Stimulated activated CD4-positive, alpha-beta T cell treated with anti-CD3 and anti-CD28 coated beads, Interleukin-15, amount 100 ng/mL, for 1 hour (primary cell): ENCODE measurements at places on chromosomes 3 and 15.

- DNase-seq, result no peak
Measured at GRCh38 chr3:177473184-177473583, 275.9 kb upstream of the TBL1XR1 start.

GRCh38 chr3:170780955-170781354, 89.0 kb downstream of the RPL22L1 start:
- DNase-seq, result no peak

DNA sequence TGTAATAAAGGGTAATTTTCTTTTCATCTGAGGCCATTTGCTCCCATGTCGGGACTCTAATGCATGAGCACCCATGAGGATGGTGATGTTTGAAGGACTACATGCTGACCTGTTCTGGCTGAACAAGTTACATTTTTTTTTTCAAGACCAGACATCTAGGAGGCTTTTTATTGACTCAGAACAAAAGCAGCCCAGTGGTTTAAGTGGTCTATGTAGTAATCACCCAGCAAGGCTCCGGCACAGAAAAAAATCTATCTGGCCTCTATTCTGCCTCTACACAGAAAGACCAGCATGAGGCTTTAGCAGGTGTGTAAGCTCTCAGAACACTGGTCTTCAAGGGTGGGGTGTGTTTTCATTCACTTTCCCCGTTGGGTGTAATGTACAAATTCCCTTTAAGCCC, 95.1 kb upstream of the ZBED2 start:
- DNase-seq, result no peak

- no peak for DNase-seq
Measured at GRCh38 chr15:81959196-81959595, 86.6 kb downstream of the MEX3B start.

DNA sequence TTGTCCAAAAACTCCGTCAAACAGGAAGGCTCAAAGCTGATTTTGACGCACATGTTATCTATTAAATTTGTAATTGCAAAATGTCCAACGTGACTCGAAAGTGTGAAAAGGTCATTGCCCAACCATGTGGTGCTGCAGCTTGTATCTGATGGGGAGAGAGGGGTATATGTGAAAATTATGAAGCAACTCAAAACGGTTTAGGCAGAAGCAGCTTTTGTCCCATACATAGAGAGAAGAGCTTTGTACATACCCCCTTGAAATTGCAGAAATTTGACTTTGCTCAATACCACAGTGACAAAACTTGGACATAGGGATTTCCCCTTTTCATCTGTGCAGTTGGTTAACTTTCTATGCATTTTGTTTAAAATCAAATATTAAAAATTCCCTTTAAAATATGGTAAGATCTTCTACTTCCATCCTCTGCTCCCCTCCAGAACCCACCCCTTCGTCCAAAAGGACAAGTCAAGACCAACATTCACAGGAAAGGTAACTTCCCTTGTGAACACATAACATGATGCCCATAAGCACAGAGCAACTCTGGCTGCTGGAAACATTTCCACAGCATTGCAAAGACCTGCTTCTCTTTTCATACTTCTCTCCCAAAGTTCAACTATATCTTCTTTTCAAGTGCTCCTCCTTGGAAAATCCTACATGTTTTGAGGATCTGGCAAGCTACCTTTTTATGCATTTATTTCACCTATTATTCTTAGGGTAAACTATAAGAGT, 253.7 kb upstream of the THBS1 start:
- DNase-seq, result no peak

DNA sequence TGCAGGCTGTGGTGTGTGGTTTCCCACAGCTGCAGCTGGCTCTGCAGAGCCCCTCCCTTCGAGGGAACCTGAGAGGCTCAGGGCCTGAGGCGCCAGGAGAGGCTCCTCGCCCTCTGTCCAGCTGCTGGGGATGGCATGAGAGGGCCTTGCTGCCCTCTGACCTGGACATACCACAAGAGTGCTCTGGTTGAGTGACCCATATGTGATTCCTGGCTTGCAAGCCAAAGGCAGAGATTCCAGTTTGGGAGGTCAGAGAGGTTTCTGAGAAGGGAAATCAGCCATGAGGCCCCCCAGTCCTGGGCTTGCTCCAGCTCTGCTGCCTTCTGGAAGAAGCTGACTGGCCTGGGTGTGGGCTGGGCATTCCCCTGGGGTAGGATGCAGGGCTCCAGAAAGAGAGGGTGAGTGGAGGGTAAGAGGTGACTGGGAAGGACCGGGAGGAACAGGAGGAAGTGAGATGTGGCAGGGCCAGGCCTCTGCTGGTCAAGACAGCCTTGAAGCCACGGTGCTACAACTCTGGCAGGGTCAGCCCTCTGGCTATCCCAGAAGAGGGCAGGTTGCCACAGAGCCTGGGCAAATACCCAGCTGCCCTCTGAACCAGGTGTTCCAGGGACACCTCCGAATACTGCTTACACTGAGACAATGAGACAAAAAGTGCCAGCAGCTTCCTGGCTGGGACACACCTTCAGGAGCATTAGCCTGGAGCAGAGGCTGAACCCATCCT, 16.0 kb upstream of the SRP14 start:
- no peak for DNase-seq

DNA sequence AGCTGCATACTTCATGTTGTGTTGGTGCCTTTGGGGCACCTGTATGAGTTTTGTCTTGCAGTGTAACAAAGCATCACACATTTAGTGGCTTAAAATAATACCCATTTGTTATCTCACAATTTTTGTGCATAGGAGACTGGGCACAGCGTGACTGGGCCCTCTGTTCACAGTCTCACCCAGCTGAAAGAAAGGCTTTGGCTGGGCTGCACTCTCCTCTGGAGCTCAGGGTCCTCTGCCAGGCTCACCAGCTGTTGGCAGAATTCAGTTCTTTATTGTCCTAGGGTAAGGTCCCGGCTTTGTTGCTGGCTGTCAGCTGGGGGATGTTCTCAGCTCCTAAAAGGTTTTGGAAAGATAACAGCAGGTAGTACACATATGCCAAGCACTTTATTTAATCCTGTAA, 263.3 kb downstream of the CLSTN2 start:
- DNase-seq, result no peak

- no peak for DNase-seq
Measured at GRCh38 chr3:45537970-45538640, 56.4 kb upstream of the LIMD1 start.

DNA sequence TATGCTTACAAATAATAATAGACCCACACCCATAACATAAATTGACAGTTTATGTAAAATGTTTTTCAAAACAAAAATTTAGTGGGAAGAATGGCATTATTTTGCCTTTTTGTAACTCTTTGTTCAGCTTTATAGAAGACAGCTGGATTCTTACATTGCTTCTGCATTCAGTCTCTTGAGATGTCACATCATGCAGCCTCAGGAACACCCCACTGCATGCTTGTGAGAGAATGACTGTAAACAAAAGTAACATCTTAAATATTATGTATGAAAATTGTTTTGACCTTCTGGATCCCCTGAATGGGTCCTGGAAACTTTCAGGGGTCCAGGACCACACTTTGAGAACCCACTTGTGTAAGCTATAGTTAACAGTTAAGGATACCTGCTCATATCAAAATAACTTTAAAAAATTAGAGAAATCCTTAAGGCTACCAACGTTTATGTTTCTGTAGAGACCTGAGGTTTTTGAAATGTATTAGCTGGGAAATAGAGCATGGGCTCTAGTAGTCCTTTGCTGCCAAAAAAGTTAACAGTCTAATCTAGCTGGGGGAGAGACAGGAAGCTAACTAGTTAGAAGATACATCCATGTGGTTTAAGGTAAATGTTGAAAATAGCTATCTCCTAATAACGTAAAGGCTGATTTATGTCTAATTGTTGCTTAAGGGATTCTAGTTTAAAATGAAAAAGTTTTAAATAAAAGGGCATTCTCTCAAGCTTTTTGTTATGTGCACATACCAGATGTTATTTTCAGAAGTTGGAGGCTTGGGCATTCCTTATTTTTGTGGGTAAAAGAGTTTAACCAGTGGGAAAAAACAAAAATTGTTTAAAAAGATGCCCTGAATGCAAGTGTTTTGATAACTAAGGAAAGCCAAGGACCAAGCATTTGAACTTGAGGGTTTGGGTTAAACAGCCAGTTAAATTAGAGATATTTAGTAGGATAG, 3.8 kb downstream of the USP3 start:
- no peak for DNase-seq

DNA sequence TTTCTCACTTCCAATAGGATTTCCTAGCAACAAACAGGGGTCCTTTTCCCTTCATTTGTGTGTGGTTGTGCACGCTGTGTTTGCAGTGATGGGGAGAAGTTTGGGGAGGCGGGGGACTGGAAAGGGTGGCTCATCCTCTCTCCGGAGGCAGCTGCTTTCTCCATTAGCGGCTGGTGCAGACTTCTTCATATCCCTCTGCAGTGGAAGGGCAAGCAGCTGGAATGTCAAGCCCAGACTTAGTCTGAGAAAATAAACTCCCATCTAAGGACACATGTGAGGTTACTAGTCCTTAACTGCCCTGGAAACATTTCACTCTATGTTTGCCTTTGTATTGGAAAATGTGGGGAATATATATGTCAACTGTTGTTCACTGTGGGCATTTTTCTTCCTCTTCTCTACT, 467.0 kb upstream of the RASGRP1 start:
- DNase-seq, result no peak

- DNase-seq, result peak; percentile 11
Measured at GRCh38 chr3:31768479-31769125, 212.5 kb downstream of the OSBPL10 start.

DNA sequence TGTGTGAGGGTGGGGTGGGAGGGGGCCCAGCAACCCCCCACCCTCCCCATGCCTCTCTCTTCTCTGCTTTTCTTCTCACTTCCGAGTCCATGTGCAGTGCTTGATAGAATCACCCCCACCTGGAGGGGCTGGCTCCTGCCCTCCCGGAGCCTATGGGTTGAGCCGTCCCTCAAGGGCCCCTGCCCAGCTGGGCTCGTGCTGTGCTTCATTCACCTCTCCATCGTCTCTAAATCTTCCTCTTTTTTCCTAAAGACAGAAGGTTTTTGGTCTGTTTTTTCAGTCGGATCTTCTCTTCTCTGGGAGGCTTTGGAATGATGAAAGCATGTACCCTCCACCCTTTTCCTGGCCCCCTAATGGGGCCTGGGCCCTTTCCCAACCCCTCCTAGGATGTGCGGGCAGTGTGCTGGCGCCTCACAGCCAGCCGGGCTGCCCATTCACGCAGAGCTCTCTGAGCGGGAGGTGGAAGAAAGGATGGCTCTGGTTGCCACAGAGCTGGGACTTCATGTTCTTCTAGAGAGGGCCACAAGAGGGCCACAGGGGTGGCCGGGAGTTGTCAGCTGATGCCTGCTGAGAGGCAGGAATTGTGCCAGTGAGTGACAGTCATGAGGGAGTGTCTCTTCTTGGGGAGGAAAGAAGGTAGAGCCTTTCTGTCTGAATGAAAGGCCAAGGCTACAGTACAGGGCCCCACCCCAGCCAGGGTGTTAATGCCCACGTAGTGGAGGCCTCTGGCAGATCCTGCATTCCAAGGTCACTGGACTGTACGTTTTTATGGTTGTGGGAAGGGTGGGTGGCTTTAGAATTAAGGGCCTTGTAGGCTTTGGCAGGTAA, 8.1 kb downstream of the FAM131A start:
- DNase-seq, result no peak
